ENCODE measurements at places on chromosomes 4 and X.

DNA sequence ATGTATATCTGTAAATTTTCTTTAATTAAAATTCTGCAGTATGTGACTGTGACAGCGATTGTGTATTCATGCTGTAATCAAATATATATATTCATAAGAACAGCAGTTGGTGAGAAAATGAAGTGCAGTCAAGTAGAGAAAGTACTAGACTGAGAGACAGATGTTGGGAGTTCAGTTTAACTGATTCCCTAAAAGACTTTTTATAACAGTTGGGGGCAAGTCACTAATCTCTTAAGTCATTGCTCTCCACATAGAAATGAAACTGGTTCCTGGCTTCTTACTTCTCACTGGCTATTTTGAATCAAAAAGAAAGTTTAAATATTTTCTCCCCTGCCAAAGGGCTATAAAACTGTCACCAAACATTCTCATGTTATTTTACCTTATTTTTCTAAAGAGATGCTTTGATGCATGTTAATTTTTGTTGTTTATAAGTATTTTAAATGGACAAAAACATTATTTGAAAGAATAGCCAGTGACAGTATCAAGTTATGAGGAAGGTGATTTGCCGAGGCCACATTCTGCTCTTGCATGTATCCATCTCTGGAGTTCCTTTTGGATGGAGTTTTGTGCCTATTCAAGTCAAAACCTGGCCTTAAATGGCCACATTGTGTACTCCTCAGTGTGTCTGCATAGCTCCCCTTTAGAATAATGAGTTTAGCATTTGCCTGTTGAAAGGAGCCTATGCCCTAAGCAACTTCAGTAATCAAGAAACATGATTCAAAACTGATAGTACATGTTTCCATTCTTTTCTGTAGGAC lies 30.8 kb downstream of the EXOC1 start:
- DNase-seq = no peak

GRCh38 chr4:7651461-7651921 lies 216.8 kb upstream of the PSAPL1 start:
- DNase-seq = no peak

DNA sequence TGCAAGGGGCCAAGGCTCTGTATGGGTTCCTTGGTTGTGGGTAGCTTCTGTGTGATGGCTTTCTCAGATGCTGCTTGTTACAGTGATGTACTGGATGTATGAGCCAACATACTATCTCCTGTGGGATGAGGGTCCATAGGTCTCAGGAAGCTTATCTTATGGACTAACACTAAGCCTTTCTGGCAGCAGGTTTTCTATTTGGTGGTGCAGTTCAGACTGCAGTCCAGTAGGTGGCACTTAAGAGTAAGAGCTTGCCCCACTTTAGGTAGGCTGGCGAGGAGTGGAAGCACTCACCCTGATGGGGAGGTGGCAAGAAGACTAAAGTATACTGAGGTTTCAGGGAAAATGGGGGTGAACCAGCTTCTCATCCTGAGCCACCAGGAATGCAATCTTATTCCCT lies 306.7 kb upstream of the MAOA start:
- no peak for DNase-seq

- no peak for DNase-seq
Measured at GRCh38 chr4:10085386-10085785, 31.2 kb downstream of the WDR1 start.

DNA sequence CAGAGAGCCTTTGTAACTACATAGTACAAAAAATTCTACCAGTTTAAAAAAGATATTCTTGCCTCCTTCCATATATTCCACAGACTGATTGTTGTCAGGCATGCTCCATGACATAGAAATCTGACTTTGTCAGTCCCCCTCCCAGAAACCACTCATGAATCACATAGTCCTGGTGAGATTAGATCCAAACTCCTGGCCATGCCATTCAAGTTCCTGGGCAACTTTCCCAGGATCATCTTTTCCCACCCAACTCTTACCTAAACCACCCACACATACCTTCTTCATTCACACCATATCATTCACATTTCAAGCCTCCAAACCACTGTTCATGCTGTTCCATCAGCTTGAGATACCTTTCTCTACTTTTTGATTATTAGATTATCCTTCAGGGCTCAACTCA lies 46.4 kb downstream of the SLC16A2 start:
- DNase-seq = no peak

DNA sequence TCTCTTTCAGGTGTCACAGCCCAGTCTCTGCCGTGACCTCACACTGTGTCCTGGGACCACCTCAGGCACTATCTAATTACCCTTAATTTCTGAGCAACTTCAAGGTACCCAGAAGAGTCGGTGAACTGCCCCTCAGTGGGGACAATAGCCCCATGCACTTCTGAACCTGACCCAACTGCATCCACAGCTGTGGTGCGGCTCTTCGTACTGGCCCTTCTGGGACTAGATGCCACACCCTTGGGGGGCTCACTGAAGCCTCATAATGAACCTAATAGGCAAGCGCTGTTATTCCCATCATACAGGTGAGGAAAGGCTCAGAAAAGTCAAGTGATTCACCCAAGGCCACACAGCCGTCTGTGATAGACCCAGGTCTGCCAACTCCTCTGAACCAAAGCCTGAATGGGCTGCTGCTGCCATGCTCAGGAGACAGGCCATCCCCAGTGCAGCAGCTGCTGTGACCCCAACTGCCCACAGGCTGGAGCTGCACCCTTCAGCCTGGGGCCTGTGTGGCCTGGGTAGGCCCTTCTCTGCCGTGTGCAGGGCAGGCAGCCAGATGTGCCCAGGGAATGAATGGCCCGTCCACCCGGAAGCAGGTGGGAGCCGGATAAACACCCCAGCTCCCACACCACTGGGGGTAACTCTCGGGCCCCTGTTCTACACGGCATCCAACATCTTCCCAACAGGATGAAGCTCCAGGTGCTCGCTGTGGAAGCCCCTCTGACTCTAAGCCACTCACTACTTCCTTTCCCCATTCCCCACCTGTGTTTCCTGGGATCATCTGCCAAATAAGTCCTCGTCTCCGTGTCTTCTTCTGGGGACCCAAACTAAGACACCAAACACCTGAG lies 35.9 kb downstream of the HMX1 start:
- no peak for DNase-seq

DNA sequence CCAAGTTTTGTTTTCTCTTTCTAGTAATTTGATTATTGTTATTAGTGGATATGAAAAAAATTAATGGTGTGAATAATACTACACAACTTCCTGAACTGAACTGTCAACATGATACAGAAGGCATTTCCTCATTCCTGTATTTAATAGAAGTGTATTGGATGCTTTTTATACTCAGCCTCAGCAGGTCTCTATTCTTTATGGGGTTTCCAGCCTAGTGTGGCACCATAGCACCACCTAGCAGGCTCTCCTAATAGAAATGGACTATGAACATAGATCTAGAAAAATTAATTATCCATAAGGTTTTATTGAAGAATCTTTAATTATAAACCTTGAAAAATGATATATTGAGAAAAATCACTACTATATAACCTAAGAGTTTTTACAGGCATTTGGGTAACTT lies 52.4 kb downstream of the GLRB start:
- DNase-seq = no peak

GRCh38 chrX:4978613-4979012 lies 1250.1 kb downstream of the NLGN4X start:
- no peak for DNase-seq

- no peak for DNase-seq
Measured at GRCh38 chrX:23908219-23909004, 606 bp downstream of the CXorf58 start.

- DNase-seq = no peak
Measured at GRCh38 chr4:186666252-186666651, 57.4 kb downstream of the FAT1 start.

DNA sequence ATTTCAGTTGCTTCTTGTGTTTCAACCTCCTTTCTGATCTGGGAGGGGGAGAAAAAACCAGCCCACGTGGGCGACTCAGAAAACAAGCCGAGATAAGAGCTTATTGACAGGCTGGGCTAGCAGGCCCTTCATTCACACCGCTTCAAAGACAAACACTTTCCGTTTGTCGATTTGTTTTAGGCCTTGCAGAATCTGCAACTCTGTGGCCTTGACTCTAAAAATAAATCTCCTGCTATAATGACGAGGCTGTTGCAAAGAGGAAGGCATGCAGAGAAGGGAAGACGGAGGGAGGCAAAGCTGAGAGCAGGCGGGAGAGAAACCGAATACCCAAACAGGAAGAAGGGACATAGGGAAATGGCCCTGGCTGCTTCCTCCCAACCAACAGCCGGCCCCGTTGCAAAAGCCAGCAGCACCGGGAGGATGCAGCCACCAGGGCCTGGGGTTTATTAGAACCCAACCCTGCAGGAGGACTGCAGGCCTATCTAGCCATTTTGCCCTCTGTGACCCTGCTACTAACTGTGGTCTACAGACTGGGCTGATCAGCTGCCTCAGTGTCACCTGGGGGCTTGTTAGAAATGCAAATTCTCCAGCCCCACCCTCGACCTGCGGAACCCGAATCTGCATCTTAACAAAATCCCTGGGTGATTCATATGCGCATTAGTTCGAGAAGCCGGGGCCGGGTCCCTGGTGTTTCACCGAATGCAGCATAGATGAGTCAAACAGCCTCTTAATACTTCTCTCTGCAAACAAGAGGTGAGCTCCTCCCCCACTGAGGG lies 325.5 kb downstream of the BCOR start:
- no peak for DNase-seq

- no peak for DNase-seq
Measured at GRCh38 chrX:1676866-1677265, 62.0 kb downstream of the ASMT start.

- DNase-seq = no peak
Measured at GRCh38 chr4:187357821-187358220, 634.2 kb upstream of the FAT1 start.
